ENCODE measurements at places on chromosomes 1 and 21.
A peak's percentile ranks its signal among the peaks of the same experiment; 100 is the strongest.

GRCh38 chr21:25956993-25957714, 213.4 kb downstream of the APP start:
- no peak for DNase-seq

DNA sequence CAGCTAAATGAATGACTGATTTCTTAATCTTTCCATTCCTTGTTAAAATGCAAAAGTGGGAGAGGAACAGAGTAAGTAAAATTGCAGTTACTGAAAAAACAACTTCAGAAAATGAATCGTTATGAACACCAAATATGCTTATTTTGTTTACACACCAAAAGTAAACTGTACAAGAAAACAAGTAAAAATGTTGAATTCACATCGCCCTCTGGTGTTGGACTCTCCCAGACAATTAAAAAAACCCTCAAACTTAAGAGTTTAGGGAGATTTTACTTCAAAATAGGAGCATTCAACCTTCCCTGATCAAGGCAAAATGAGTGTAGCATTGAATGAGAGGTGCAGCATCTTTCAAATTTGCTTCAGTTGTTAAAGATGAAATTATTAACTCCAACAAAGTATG, 19.4 kb upstream of the ESRRG start:
- no peak for DNase-seq

GRCh38 chr1:233289676-233290075, 5.8 kb downstream of the PCNX2 start:
- DNase-seq = no peak

- DNase-seq = no peak
Measured at GRCh38 chr1:12269351-12269750, 39.5 kb downstream of the VPS13D start.

DNA sequence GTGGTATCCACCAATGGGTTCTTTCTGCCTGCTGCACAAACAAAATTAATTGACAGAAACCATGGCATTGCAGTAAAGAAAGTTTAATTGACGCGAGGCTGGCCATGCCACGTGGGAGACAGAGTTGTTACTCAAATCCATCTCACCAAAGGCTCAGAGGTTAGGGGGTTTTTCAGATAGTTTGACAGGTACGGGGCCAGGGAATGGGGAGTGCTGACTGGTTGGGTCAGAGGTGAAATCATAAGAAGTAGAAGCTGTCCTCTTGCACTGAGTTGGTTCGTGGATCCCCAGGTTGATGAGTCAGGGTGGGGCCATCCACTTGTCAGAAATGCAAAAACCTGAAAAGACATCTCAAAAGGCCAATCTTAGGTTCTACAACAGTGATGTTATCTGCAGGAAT, 941 bp upstream of the TBCE start:
- DNase-seq = no peak

DNA sequence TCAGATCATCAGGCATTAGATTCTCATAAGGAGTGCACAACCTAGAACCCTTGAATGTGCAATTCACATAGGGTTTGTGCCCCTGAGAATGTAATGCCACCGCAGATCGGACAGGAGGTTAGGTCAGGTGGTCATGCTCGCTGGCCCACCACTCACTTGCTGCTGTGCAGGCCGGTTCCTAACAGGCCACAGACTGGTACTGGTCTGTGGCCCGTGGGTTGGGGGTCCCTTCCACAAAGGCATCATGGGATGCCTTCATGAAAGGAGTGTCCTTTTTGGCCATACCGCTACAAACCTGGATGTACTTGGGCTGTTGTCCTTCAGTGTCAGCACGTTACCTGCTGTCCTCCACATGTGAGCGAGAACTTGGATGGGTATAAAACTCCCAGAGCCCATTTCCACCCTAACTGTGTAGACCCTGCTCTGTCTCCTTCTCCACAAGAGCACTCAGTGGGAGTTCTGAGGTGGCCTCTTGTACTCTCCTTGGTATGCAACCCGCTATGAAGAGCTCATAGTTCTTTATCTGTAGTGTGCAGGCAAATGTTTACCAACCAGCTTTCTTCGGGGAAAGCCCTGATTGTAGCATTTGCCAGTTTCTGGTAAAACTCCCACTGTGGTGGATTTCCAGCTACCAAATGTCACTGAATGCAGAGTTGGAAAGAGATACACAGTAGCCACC, 41.7 kb upstream of the SLC19A1 start:
- peak; percentile 32 for DNase-seq

GRCh38 chr21:33949516-33950430, 34.2 kb upstream of the ATP5PO start:
- DNase-seq = no peak

- no peak for DNase-seq
Measured at GRCh38 chr21:29639366-29640079, 300.3 kb downstream of the GRIK1 start.

- DNase-seq = no peak
Measured at GRCh38 chr1:97006044-97006661, 284.6 kb downstream of the PTBP2 start.

- DNase-seq = no peak
Measured at GRCh38 chr21:36640174-36640720, 58.7 kb upstream of the SIM2 start.

GRCh38 chr1:224420106-224420505, 14.5 kb downstream of the WDR26 start:
- DNase-seq = no peak

GRCh38 chr1:241045659-241046058, 311.3 kb downstream of the RGS7 start:
- DNase-seq = no peak

DNA sequence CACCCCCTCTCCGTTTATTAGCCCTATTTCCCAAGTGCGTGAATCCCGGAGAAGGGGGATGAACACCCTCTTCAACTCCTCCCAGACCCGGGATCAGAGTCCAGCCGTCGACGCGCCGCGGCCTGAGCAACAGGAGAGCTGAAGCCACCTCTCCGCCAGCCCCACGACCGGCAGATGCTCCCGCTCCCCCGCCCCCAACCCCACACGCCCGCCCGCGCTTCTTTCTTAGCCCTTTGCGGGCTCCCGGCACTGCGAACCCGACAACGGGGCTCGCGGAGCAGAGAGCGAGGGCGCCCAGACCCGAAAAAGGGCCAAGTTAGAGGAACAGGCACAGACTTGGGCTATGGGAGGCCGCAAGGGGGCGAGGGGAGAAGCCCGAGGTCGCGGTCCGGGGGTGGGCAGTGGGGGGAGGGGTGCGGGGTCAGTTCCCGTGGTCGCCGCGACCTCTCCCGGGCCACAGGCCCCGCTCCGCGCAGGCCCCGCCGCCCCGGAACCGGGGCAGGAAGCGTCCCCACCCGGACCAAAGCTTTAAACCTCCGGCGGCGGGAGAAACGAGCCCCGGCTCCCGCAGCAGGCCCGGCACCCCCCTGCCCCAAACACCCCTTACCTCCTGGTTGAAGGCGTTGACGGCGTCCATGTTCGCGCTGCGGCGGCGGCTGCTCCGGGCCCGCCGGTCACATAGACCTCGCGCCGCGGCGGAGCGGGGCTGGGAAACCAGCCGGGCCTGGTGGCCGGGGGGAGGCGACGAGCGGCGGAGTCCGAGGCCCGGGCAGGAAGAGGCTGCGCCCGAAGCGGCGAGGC, 662 bp downstream of the SCAF4 start:
- peak; percentile 79 for DNase-seq

GRCh38 chr1:21818656-21819055, 6.6 kb downstream of the LDLRAD2 start:
- DNase-seq = no peak

- DNase-seq = no peak
Measured at GRCh38 chr1:21098186-21098915, 78.3 kb downstream of the EIF4G3 start.

GRCh38 chr1:24199291-24199900, 12.3 kb upstream of the IFNLR1 start:
- peak; percentile 75 for DNase-seq

GRCh38 chr1:168091720-168092550, 44.8 kb downstream of the GPR161 start:
- DNase-seq = no peak

DNA sequence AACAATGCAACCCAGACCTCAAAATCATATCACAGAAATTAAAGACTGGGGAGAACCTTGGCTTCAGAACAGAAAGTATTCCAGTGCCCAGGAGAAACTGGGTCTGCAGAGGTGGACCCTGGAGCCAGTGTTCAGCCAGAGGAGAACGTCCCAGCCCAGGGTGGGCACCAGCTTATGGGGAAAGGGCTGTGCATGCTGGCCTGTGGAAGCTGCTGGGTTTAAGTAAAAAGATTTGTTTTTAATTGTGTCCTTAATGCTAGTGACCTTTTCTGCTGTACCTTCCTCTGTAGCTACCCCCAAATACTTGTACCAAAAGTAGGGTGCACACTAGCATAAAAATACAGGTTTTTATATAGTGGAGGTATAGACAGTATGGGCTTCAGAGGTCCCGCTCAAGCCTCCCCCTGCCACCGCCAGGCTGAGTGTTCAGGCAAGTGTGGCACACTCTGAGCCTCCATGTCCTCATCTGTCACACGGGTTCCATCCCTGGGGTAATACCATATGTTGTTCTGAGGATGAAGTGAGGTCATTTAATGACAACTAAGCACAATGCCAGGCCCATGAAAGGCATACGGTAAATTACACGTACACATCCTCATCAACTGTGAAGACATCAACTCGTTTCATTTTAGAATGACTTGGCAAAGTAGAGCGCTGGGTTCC, 47.0 kb downstream of the SLC37A1 start:
- peak; percentile 29 for DNase-seq

DNA sequence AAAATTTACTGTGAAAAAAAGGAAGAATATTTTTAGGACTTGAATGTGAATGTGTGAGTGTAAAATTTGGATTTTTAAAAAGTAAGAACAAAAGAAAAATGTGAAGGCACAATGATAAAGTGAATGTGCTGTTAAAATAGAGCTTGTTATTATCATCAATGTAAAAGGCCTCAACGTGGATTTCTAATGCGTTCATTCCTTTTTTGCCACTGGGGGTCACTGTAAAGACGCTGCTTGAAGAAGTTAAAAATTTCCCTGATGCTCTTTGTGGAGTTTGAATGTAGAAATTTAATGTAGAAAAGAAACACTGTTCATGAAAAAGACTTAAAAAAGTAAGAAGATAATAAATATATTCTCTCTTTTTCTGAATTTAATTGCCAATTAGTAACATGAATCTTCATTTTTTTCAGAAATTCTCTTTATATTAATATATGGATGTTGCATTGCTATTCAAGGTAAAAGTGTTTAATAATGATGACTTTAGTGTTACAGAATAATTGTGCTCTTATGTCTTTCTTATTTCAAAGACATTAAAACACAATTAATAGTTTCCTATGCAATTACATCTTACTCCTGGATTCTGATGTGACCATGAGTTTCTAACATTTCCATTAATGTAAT, 161.5 kb downstream of the DNM3 start:
- DNase-seq = no peak

DNA sequence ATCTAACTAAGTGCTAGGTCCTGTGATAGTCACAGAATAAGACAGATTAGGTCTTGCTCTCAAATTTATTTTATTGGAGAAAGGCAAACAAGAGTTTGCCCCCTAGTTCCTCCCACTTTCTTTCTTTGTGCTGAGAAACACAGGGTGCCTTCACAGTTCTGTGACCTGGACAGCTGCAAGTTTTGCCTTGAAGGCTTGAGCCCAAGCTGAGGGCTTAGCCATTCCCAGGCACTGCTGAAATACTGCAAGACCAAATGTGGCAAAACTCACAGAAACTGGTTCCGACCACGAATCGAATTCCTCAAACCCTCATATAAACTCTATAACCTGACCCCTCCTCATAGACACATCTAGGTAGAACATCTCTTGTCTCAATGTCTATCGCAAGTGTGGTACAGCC, 227.9 kb downstream of the RERE start:
- no peak for DNase-seq

- DNase-seq = peak; percentile 93
Measured at GRCh38 chr1:31954607-31955283, 16.6 kb upstream of the PTP4A2 start.

DNA sequence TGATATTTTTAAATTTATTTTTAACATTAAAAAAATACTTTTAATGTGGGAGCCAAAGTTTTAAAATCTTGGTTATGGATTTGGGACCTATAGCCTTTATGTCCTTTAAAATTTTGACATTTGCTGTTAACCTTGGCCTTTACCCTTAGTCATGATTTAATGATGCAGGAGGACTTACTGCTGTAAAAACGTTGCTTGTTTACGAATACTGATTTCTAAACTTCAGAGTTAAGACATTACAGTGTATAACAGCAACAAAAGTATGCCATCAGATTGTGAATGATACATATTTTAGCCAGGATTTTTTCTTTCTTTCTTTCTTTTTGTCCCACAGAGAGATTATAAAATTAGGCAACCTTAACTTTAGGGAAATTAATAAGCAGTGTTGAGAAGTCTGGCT, 8.9 kb downstream of the RBM15 start:
- DNase-seq = no peak

GRCh38 chr1:168243636-168244212, 17.9 kb downstream of the SFT2D2 start:
- DNase-seq = no peak

GRCh38 chr1:170461762-170462384, 70.1 kb upstream of the GORAB start:
- DNase-seq = no peak

- DNase-seq = no peak
Measured at GRCh38 chr21:26199456-26199855, 28.9 kb upstream of the APP start.

GRCh38 chr21:42496120-42496838, at the start of gene RSPH1:
TSS of gene RSPH1 (minus strand) at chr21:42496224. CDS start at chr21:42496186, 38 bp downstream.
- peak; percentile 100 for DNase-seq

- no peak for DNase-seq
Measured at GRCh38 chr1:180498594-180498993, 3.8 kb downstream of the ACBD6 start.

- DNase-seq = no peak
Measured at GRCh38 chr1:66154394-66154793, 361.7 kb downstream of the PDE4B start.

GRCh38 chr1:91278754-91279153, 125.9 kb downstream of the HFM1 start:
- no peak for DNase-seq

- no peak for DNase-seq
Measured at GRCh38 chr1:2368053-2368744, 23.2 kb downstream of the MORN1 start.

DNA sequence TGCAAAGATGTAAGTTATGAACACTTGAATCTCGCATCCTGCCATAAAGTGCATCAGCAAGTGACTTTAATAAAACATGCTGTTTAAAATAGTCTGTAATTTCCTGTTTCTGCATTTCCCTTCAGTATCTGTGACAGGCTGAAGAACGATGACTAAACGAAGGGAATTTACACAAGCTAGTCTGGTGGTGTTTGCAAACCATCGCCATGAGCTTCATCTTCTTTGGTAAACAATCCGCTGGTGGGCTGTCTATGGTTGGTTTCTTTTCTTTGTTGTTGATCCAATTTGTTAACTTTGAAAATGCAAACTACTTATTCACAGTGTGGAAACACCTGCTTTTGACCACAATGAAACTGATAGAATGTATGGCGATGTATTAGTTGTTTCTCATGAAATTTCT, 13.9 kb downstream of the SERTAD4 start:
- DNase-seq = no peak

DNA sequence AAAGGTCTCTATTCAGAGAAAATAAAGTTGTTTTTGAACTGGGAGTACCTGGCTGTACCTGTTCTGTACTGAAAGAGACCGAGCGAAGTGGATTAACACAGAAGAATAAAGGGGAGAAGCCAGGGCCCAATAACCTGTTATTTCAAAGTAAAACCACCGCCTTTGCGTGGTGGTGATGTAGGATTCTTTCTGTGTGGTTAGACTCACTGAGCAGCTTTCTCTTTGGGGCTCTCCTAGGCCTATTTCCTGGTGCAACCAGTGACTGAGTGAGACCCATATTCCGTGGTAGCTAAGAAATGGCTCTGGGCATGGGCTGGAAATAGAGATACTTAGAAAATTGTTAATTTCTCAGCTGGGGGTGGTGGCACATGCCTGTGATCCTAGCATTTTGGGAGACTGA, 99.9 kb downstream of the XCL2 start:
- no peak for DNase-seq
